ENCODE measurements at places on chromosomes 4 and X. TPM values are rescaled to one million over a fixed set of nuclear protein-coding genes. Genes with fewer than 3 reads are reported as not detected.

DNA sequence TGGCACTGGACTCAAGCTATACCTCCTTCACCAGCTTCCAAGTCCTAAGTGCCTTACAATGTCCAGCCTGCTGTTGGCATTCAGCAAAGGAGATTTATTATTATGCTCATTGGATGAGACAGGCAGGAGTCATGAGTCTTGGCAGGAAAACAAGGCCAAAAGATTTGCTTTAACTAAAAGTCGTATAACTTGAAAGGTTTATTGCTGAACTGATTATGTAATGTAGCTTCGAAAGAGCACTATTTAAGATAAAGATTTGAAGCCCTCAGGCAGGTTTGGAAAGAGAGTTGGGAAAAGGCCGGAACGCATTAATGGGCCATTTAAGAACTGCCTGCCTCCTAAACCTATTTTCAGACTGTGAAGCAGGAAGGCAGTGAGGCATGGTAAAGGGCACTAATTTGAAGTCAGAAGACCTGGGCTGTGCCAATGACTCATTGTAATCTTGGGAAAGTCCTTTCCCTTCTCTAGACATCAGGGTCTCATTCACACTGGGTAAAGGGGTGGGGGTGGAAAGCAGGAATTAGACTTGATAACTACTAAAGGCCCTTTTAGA lies 280.5 kb upstream of the EDA2R start:
- no peaks in the 10 kb centered on the region for H3K4me1 ChIP-seq
- no peaks in the 10 kb centered on the region for H3K36me3 ChIP-seq
- H3K27ac ChIP-seq, result no peak overlapping the region
- H3K27me3 ChIP-seq, result no peaks in the 10 kb centered on the region
- DNase-seq, result no peak
- no peak overlapping the region for H3K4me3 ChIP-seq

- H3K4me1 ChIP-seq, result no peaks in the 10 kb centered on the region
- no peaks in the 10 kb centered on the region for H3K36me3 ChIP-seq
- no peak for DNase-seq
- no peak overlapping the region for H3K27ac ChIP-seq
- no peaks in the 10 kb centered on the region for H3K27me3 ChIP-seq
- H3K4me3 ChIP-seq, result no peak overlapping the region
Observed at GRCh38 chr4:100312615-100313350, 122.5 kb upstream of the DDIT4L start.

GRCh38 chr4:123621072-123621705 lies 224.6 kb downstream of the SPRY1 start:
- no peaks in the 10 kb centered on the region for H3K27me3 ChIP-seq
- H3K36me3 ChIP-seq, result no peaks in the 10 kb centered on the region
- no peaks in the 10 kb centered on the region for H3K4me1 ChIP-seq

GRCh38 chrX:768596-768995 lies 138.0 kb downstream of the SHOX start:
- no peaks in the 10 kb centered on the region for H3K4me1 ChIP-seq
- H3K27me3 ChIP-seq, result no peaks in the 10 kb centered on the region
- no peaks in the 10 kb centered on the region for H3K36me3 ChIP-seq
- no peak overlapping the region for H3K4me3 ChIP-seq
- no peak for DNase-seq
- no peak overlapping the region for H3K27ac ChIP-seq

GRCh38 chrX:155144926-155145325 lies 71.3 kb upstream of the VBP1 start:
- H3K27me3 ChIP-seq, result no peaks in the 10 kb centered on the region
- no peaks in the 10 kb centered on the region for H3K36me3 ChIP-seq
- DNase-seq, result peak; percentile 46
- H3K27ac ChIP-seq, result no peak overlapping the region

DNA sequence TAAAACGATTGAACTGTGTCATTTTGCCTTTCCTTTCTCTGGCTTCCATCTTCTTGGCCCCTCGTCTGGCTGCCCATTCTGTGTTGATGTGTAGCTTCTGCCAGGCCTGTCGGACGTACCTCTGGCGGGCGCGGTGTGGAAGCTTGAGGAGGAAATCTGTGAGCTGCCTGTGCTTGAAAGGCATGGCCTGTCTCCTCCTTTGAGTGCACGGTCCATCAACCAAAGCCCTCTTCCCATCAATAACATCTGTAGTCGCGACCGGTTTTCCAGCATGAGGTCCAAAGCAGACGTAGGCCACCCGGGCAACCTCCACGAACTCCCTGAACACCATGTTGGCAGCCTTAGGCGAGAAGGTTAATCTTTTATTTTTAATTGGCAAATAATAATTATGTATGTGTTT lies 202.7 kb downstream of the CRLF2 start:
- H3K27ac ChIP-seq, result no peak overlapping the region
- H3K27me3 ChIP-seq, result no peaks in the 10 kb centered on the region
- no peaks in the 10 kb centered on the region for H3K36me3 ChIP-seq
- no peaks in the 10 kb centered on the region for H3K4me1 ChIP-seq
- no peak overlapping the region for H3K4me3 ChIP-seq
- DNase-seq, result no peak

GRCh38 chr4:183920512-183920911 lies 15.4 kb downstream of the STOX2 start:
- no peaks in the 10 kb centered on the region for H3K4me1 ChIP-seq
- H3K27ac ChIP-seq, result no peak overlapping the region
- no peaks in the 10 kb centered on the region for H3K36me3 ChIP-seq
- no peaks in the 10 kb centered on the region for H3K27me3 ChIP-seq

GRCh38 chrX:39820938-39821708 lies 276.6 kb downstream of the BCOR start:
- no peak overlapping the region for H3K27ac ChIP-seq
- no peaks in the 10 kb centered on the region for H3K36me3 ChIP-seq
- H3K4me3 ChIP-seq, result no peak overlapping the region
- H3K27me3 ChIP-seq, result no peaks in the 10 kb centered on the region
- DNase-seq, result no peak

DNA sequence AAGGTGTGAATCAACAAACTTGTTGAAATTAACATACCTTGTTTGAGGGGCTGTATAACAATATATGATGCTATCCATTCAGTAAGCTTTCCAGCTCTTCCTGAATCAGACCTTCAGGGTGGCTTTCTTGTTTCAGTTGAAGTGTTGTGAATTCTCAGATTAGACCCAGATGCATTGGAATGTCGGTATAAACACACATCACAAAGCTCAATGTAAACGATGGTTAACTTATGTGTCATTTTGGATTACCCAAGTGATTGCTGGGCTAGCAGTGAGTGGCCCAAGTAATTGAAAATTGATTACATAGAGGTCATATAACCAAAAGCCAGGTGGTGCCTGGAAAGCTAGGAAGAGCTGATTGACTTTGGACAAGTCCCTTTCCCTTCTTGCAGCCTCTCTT lies 115.0 kb downstream of the SHROOM4 start:
- H3K27ac ChIP-seq, result no peak overlapping the region
- no peaks in the 10 kb centered on the region for H3K27me3 ChIP-seq

- DNase-seq, result no peak
- H3K4me1 ChIP-seq, result no peaks in the 10 kb centered on the region
- H3K4me3 ChIP-seq, result no peak overlapping the region
- no peak overlapping the region for H3K27ac ChIP-seq
- no peaks in the 10 kb centered on the region for H3K27me3 ChIP-seq
Observed at GRCh38 chr4:6450709-6451108, 21.7 kb downstream of the PPP2R2C start.

DNA sequence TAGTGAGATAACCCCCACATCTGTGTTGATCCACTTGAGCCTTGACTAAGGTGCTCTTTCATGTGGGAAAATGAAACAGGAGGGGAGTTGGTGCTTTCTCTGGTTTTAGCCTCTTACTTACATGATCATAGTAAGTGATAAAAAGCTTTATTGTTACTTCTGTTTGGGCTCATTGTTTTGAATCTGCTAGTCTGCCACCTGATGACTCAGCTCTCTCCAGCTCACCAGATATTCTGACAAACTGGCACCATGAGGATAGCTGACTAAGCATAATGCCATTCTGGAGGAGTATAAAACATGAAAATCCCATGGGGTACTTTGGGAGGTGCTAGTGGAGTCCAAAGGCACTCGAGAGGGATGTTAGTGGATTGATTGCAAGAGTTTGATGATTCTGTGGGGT lies 824.0 kb downstream of the RAPGEF2 start:
- no peak for DNase-seq
- no peaks in the 10 kb centered on the region for H3K36me3 ChIP-seq
- no peaks in the 10 kb centered on the region for H3K27me3 ChIP-seq
- no peak overlapping the region for H3K4me3 ChIP-seq
- no peak overlapping the region for H3K27ac ChIP-seq
- no peaks in the 10 kb centered on the region for H3K4me1 ChIP-seq

GRCh38 chrX:113510586-113510985 lies 670.0 kb upstream of the AMOT start:
- H3K4me3 ChIP-seq, result no peak overlapping the region
- H3K36me3 ChIP-seq, result no peaks in the 10 kb centered on the region
- no peaks in the 10 kb centered on the region for H3K27me3 ChIP-seq
- H3K27ac ChIP-seq, result no peak overlapping the region
- DNase-seq, result no peak

DNA sequence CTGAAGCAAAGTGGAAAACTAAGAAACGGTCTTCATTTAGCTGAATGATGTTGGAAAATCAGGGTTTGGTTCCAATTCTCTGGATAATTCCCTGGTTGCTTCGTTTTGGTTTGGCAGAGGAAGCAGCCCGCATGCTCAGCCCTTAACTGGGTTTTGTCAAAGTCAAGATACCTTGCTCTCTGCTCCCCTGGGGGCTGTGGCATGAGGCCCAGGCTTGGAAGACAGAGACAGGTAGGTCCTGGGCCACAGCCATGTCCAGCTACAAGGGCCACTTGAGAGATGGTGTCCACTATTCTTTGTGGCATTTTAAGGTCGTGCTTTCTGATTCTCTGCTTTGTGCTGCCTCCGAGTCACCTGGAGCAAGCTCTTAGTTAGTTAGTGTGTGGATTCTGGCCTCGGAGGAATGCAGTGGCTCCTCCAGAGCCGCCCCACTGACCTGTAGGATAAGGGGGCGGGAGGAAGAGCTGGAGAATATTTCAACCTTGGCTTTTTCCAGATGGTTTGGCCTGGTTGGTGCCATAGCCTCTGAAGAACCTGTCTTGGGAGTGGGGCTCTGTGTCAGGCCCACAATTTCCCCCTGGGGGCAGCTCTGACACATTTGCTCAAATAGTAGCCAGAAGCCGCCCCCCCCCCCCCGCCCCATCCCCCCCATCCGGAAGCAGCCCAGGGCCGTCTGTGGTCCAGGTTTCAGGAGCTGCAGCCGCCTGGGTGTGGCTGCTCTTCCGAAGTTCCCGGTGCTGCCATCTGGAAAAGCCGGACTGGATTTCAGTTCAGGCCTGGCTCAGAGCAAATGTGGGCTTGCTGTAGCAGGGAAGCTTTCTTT lies 147.1 kb downstream of the NHS start:
- peaks cover 33% of the 10 kb centered on the region for H3K4me1 ChIP-seq
- no peaks in the 10 kb centered on the region for H3K36me3 ChIP-seq
- no peak overlapping the region for H3K4me3 ChIP-seq
- H3K27ac ChIP-seq, result peak overlapping the region; percentile 76

- H3K4me1 ChIP-seq, result no peaks in the 10 kb centered on the region
- H3K36me3 ChIP-seq, result no peaks in the 10 kb centered on the region
- H3K27ac ChIP-seq, result no peak overlapping the region
- no peak overlapping the region for H3K4me3 ChIP-seq
- no peak for DNase-seq
Observed at GRCh38 chr4:103915224-103915869, 195.6 kb upstream of the TACR3 start.

GRCh38 chr4:87057835-87058355 lies 123.1 kb downstream of the AFF1 start:
- peaks cover 17% of the 10 kb centered on the region for H3K4me1 ChIP-seq
- DNase-seq, result no peak
- H3K36me3 ChIP-seq, result no peaks in the 10 kb centered on the region
- peak overlapping the region; percentile 55 for H3K27ac ChIP-seq
- no peak overlapping the region for H3K4me3 ChIP-seq

DNA sequence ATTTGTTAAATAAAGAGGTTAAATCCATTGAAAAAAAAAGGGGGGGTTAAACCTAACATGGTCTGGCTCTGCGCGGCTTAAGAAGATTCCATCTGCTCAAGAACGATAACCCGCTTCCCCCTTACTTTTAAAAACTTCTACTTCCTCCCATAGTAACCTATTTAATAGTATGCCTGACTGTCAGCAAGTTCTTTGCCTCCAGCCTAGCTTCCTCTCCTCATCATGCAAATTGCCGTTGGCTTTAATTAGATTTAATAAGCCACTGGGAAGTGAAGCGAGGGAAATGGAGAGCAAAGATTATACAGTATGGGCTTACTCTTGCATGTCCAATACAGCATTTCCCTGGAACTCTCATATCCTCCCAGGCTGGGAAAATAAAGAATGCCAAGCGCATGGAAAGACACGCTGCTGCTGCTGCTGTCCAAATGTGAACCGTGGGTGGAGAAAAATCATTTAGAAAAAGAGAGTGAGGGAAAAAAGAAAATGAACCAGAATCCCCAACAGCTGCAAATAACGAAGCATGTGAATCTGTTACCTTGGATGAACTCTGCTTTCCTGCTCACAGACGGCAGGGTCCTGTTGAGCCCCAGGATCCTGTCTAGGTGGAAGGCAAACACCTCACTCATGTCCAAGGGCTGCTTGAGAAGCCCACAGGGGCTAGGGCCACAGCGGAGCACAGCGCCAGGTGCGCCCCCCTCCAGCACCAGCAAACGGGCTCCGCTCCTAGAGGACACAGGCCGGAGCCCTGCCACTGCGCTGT lies 2.7 kb downstream of the GASK1B start:
- no peaks in the 10 kb centered on the region for H3K36me3 ChIP-seq
- no peak overlapping the region for H3K27ac ChIP-seq
- no peaks in the 10 kb centered on the region for H3K27me3 ChIP-seq
- DNase-seq, result no peak
- 0 out of 2 replicates have a peak, but pooled peaks cover 9% of the 10 kb centered on the region for H3K4me1 ChIP-seq
- no peak overlapping the region for H3K4me3 ChIP-seq

DNA sequence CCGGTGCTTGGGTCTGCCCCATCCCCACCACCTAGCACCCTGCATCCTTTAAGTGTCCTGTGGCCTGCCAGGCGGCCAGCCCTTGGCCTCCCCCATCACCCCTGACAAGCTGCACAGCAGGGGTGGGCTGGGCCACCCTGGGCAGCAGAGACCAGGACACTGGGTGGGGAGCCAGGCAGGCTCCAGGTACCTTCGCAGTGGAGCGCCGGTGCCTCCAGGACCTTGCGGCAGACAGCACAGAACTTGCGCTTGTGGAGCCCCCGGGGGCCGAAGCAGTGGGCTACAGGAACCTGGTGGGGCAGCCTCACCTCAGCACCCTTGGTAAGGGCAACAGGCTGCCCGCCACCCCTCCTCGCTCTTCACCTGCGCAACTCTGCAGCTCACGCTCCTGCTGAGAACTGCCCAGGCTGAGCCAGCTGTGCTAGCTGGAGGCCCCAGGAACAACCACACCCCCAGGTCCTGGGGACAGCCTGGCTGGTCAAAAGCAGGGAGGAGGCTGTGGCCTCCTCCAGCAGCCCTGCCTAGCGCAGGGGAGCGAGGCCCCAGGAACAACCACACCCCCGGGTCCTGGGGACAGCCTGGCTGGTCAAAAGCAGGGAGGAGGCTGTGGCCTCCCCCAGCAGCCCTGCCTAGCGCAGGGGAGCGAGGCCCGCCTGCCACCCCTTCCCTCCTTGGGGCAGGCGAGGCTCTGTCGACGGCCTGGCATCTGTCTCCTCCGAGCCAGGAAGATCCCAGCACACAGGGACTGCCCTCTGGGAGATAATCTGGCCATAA lies 4.6 kb downstream of the DGKQ start:
- H3K4me1 ChIP-seq, result peaks cover 14% of the 10 kb centered on the region
- no peak for DNase-seq
- no peaks in the 10 kb centered on the region for H3K27me3 ChIP-seq
- no peaks in the 10 kb centered on the region for H3K36me3 ChIP-seq
- no peak overlapping the region for H3K27ac ChIP-seq
- H3K4me3 ChIP-seq, result no peak overlapping the region

ERCC6L gene
- total RNA-seq, result 6.5 TPM

SSX1 gene
- not detected for total RNA-seq

GAR1 gene
- 12.1 TPM for total RNA-seq

CXCL1 gene
- 0.33 TPM for total RNA-seq

BEX1 gene
- not detected for total RNA-seq

POLN gene
- 0.18 TPM for total RNA-seq

TMEM255A gene
- total RNA-seq, result 9.4 TPM

Data from PC-9 (cell line).